GM12864 (cell line): ENCODE measurements at places on chromosomes 13 and 19.

DNA sequence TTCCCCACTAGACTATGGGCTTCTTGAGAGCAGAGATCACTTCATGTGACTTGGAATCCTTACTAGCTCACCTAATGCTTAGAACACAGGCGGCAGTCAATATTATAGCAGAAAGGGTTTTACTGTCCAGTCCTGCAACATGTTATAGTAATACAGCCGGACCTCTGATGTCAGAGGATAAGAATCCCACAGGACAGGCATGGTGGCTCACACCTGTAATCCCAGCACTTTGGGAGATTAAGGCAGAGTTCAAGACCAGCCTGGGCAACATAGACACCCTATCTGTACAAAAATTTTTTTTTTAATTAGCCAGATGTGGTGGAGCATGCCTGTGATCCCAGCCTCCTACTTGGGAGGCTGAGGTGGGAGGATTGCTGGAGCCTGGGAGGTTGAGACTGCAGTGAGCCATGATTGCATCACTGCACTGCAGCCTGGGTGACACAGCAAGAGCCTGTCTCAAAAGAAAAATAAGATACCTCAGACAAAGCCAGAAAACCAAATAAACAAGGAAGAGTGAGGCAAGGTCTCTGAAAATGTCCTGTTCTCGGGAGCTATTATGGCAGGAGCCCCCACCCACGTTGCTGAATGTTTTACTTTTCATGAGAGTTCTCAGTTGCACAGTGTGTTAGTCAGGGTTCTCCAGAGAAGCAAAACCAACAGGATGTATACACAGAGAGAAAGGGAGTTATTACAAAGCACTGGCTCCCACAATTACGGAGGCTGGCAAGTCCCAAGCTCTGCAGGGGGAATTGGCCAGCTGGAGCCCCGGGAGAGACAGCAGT is 100.8 kb downstream of the UBL3 start:
- DNase-seq = no peak

DNA sequence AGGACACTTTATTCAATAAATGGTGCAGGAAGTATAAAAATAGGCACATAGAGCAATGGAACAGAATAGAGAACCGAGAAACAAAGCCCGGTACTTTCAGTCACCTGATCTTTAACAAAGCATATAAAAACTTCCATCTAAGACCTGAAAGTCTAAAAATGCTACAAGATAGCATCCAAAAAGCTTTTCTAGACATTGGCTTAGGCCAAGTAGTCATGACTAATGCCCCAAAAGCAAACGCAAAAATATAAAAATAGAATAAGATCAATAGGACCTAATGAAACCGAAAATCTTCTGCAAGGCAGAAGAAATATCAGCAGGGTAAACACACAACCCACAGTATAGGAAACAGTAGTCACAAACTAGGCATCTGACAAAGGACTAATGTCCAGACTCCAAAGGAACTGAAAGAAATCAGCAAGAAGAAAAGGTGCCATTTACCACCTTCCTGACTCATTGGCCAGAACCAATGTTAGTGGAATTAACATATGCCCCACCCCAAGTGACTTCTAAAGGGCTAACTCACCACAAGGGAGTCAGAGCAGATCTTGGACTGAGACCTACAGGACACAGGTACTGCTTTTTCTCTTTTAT is 40.8 kb upstream of the CEACAM21 start:
- peak; percentile 84 for DNase-seq

GRCh38 chr13:49412749-49413148 is 31.1 kb downstream of the CAB39L start:
- no peak for DNase-seq

- DNase-seq = no peak
These were observed 5.4 kb upstream of the MCF2L start for GRCh38 chr13:112963641-112964040.

GRCh38 chr19:14473978-14474578 is 1.1 kb downstream of the PTGER1 start:
- no peak for DNase-seq

DNA sequence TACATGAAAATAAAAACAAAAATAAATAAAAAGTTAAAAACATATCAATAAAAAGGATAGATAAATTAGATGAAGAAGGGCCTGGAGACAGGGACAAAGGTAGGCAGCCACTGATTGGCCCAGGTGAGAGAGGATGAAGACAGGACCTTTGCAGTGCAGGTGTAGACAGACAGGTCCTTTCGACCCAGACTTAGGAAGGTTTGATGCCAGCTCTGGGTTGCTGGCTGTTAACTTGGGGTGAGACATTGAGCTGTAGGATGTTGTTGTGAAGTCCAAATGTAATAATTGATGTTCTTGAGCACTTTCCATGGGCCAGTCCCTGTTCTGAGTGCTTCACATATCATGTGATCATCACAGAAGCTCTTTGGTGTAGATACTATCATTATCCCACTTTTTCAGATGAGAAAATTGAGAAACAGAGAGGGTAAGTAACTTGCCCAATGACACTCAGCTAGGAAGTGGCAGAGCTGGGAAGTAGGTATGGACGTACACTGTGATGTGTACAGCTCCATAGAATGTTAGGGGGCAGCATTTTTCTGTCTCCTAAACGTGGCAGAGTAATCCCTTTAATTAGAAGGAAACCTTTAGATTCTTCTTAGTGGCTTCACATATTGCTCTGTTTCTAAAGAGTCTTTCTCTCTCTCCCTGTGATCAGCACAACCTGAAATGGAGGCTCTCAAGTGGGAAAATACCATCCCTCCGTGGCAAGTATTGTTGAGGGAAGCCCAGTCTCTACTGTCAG is 76.0 kb upstream of the STK24 start:
- no peak for DNase-seq

DNA sequence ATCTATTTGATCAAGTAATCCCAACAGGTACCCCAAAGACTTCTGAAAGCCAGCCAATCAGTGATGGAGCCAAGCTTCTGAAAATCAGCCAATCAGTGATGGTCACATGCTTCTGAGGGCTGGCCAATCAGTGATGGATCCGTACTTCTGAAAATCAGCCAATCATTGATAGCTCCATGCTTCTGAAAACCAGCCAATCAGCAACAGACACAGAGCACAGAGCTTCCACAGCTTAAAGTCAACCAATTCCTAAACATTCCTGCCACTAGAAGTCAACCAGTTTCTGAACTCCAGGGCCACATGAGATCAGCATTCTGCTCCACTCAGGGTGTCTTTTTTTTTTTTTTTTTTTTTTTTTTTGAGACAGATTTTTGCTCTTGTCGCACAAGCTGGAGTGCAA is 8.2 kb upstream of the HSD17B14 start:
- DNase-seq = no peak

DNA sequence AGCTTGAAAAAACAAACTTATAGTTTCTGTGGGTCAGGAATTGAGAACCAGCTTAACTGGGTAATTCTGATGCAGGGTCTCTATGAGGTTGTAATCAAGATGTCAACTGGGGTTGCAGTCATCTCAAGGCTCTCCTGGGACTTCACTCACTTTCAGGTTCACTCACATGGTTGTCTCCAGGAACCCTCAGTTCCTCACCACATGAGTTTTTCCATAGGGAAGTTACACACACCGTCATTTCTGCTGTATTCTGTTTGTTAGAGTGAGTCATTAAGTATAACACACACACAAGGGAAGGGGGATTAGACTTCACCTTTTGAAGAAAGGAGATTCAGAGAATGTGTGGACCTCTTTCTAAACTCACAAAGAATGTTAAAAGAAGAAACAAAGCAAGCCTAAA is 34.9 kb upstream of the MLNR start:
- no peak for DNase-seq
